ENCODE measurements at places on chromosomes 13 and 19.

DNA sequence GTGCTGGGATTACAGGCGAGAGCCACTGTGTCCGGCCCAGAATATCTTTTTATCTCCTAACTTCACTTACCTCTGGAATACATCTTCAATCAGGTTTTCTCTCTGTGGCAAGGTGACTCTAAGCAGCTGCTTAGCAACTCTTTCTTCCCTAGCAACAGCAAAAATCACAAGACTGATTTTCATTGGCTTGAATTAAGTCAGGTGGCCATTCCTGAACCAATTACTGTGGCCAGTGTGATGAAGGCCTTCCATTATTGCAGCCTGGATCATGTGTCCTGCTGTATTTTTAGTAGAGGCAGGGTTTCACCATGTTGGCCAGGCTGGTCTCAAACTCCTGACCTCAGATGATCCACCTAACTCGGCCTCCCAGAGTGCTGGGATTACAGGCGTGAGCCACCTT is 9.0 kb upstream of the LTBP4 start:
- peak; percentile 44 for DNase-seq

DNA sequence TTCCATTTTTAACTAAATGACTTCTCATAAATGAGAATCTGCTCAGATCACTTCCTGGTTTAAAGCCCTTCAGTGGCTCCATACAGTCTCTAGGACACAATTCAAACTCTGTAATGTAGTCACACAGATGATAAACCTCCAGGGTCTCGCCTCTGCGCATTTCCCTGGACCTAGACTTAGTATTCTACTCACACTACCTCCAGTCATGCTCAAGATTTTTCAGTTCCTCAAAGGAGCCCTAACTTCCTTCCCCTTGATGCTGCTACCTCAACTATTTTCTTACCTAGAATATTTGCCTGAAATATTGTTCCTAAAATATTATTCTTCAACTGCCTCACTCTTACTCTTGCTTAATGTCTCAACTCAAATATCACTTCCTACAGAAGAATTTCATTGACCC is 86.7 kb upstream of the TPP2 start:
- DNase-seq = no peak

- no peak for DNase-seq
Measured at GRCh38 chr13:106063591-106064313, 471.7 kb downstream of the EFNB2 start.

- peak; percentile 11 for DNase-seq
Measured at GRCh38 chr13:49110913-49111170, 109.3 kb upstream of the MLNR start.

GRCh38 chr13:23411220-23411619 is 22.3 kb downstream of the SACS start:
- DNase-seq = no peak

- DNase-seq = no peak
Measured at GRCh38 chr13:32426191-32426989, 1.5 kb downstream of the N4BP2L1 start.

DNA sequence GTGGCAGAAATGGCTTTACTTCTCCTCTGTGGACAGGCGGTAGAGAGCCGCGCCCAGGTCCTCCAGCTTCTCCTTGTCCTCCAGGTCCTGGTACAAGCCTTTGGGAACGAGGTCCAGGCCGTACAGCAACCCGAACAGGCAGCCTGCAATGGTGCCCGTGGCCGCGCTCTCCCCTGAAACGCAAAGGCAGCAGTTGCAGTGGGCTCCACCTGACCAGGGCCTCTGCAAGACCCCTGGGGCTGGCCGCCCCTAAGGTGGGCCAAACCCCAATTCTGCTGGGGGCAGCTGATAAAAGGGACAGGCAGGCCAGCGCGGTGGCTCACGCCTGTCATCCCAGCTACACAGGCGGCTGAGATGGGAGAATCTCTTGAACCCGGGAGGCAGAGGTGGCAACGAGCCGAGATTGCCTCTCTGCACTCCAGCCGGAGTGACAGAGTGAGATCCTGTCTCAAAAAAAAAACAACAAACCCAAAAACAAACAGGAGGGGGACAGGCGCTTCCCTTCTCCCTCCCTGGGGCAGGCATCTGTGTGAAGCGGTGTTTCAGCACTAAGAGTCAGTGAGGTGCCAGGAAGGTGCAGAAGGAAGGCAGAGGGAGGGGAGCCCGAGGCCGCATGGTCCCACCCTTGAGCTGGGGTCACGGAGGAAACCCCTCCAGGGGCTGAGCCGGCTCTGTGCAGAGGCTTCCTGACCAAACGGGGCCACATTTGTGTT is 30.3 kb downstream of the ADPRHL1 start:
- no peak for DNase-seq

- no peak for DNase-seq
Measured at GRCh38 chr13:25118378-25118905, 22.5 kb downstream of the PABPC3 start.

DNA sequence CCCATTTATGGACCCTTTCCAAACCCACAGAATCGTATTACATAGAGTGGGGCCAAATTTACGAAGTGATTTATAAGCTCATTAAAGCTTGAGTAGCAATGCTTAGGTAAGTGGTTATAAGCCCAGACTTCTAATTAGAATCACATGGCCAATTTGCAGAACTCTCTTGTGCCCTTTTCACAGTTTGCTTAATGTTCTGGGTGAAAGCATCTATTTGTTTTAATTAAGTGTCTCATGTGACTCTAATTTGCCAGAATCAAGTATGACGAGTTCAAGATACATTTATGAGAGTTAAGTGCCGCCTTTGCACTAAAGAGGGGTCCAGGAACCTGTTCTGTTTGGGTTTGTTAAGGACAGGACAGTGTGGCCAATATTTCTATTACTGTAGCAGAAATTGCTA is 46.0 kb upstream of the ZNF681 start:
- peak; percentile 27 for DNase-seq

- no peak for DNase-seq
Measured at GRCh38 chr19:35755550-35756376, 1.1 kb downstream of the HSPB6 start.

DNA sequence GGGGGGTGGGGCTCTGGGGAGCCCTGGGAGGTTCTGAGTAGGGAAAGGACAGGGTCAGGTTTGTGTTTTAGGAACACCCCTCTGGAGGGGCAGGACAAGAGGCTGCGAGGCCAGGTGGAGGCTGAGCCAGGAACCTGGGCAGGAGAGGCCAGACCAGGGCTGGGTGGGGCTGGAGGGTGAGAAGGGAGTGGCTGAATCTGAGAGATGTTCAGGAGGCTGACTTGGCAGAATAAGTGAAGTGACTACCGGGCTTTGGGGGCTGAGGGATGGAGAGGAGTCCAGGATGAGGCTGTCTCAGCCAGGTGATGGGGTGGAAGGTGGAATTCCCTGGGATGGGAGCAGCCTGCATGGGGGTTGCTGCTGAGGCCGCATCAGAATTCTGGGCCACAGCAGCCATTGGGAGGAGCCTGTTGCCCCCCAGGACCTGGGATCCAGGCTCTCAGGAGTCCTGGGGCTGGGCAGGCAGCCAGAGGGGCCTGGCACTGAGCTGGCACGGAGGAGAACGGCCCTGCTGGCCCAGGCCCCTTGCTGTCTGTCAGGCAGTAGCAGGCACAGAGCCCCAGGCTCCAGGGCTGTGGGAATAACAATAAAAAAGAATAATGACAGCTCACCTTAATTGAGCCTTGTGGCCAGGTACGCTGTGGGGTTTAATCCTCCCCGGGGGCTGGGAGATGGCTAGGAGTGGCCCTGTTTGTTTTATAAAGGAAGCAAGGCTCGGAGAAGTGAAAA is 3.3 kb downstream of the PPP5C start:
- no peak for DNase-seq

Data from NCI-H1105 treated with DMSO at 0.1 percent for 48 hours (cell line).